ENCODE measurements at places on chromosomes 6 and 20.

DNA sequence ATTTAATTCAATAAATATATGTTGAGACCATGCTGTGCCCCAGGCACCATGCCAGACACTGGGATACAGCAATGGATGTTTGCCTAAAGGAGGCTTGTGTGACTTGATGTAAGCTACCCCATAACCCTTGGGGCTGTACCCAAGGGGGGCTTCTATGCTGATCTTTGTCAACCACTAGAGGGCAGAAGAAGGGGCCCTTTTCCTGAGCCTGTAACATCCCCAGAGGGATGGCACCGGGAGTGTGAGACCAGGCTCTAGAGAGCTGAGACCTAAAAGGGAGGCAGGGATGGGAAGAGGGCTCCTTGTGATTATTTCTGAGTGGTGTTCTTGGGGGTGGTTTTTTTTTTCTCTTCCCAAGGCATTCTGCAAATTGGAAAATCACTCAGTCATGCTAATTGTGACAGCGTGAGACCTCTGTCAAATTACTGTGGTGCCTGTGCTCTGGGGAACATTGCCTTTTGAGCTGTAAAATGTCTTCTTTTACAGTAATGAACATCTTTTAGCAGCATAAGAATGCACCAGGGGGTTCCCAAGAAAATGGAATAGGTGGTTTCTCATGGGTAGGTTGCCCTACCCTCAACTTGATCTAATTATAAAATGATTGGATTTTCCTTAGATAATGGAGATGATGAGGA is 138.7 kb upstream of the SLC24A3 start:
- no peak for DNase-seq

DNA sequence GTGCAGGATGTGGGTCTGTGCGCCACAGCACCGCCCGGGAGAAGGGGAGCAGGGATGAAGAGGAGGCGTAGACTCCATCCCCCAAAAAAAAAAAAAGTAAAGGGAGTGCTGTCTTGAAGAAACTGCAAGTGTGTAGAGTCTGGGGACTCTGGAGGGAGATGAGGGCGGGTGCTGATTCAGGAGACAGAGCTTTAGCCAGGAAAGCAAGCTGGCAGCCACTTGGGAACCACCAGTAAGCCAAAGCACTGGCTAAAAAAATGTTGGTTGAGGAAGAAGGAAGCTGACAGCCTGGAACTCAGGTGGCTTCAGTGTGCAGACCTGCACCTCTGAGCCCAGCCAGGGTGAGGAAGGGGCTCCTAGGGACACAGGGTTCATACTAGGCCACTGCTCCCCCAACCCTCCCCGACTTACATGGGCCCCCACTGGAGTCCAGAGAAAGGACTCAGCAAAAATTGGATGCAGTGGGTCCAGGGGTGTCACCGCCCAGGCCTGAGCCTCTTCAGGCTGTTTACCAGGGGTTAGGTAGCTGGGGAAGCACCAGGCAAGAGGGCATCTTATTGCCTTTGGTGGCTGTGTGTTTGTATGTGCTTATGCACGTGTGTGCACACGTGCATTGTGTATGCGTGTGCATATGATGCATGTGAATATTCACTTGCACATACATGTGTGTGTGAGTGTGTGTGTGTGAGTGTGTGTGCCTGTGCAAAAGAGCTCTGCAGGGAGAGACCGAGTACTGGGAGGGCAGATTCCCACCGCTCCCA is 153.5 kb upstream of the MLN start:
- no peak for DNase-seq

- no peak for DNase-seq
These were observed 86.4 kb downstream of the ATXN1 start for GRCh38 chr6:16674801-16675392.

GRCh38 chr6:24076011-24076410 is 50.0 kb upstream of the NRSN1 start:
- DNase-seq, result no peak

GRCh38 chr6:6282716-6283115 is 37.7 kb downstream of the F13A1 start:
- DNase-seq, result no peak

DNA sequence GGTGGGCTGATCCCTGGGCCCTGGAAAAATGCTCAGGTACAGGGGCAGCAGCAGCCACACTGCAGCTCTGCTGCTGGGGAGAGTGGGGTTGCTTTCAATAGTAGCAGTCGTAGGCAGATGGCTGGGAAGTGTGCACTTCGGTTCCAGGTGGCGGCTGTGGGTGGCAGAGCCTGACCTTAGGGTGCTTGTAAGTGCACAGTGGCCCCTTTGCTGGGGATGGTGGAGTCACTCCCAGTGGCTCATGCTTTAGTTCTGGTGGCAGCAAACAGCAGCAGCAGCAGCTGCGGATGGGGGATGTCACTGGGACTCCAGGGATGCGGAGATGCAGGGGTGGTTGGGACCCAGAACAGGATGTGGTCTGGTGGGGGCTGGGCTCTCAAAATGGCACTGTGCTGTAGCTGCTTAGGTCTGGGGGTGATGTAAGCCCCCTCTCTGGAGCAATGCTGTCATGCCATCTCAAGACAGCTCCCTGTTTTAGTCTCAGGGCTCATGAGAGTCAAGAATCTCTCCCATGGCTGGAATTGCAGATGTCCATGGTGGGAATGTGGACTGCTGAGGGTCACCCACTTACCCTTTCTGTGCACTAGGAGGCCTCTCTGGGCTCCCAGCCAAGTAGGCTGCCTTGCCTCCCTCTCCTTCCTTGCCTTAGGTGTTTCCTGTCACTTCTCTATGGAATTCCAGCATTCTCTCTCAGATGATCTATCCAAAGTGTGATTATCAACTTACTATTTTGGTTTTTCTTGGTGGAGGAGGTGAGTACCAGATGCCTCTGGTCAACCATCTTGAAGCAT is 146.7 kb upstream of the SLC22A23 start:
- no peak for DNase-seq
